Ecto neural progenitor cell (in vitro differentiated cells): ENCODE measurements at places on chromosomes 5 and 9.

GRCh38 chr5:113548396-113548795 lies 34.9 kb downstream of the YTHDC2 start:
- DNase-seq: no peak

GRCh38 chr5:139668064-139668880 lies 20.1 kb downstream of the CXXC5 start:
- peak; percentile 71 for DNase-seq

DNA sequence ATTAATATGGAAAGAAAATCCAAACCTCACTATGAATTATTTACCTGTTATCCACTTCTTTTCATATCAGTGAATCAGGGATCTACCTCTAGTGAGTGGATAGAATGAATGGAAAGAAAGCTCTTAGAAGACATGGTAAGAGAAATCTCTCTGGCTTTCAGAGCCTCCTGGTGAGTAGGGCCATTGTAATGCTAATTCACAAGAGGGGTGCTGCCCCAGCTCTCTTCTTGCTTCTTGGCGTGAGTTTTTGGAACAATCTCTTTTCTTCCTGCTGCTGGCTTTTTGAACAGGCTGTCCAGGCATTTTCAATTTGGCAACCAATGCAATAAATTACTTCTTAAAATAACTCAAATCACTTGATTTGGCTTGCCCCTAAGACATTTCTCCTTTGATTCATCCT lies 49.9 kb upstream of the KCNN2 start:
- DNase-seq: no peak

DNA sequence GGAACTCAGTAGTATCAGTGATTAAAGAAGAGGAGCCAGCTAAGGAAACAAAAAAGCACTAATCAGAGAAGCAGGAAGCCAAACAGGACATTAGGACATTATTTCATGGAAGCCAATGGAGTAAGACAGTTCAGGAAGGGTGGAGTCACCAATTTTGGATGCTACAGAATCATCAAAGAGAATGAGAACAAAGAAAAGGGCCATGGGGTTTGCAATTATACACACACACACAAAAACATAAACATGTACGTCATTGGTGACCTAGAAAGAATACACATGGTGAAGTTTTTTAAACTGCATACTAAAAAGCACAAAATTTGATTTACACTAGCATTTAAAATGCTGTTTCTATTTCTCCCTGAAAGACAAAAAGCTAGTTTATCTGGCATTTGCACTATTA lies 96.8 kb upstream of the MRPS30 start:
- no peak for DNase-seq

DNA sequence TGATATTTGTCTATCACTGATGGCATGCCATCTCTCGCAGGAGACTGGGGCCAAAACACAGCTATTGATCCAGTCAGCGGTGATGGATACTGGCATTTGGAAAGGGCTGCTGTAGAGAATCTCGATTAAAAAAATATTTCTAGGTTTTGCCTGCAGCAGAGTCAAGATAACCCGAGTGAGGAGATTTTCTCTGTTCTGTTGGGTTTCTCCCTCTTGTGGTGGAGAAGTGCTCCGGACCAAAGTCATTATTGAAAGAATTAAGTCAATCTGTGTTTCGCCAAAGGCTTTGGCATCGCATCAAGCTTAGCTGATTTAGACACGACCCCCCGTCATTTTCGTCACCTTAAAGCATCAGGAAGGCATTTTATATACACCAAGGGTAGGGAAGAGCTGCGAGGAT lies 97.1 kb upstream of the IRX2 start:
- DNase-seq: no peak

GRCh38 chr9:70935856-70936255 lies 185.6 kb downstream of the TRPM3 start:
- no peak for DNase-seq

DNA sequence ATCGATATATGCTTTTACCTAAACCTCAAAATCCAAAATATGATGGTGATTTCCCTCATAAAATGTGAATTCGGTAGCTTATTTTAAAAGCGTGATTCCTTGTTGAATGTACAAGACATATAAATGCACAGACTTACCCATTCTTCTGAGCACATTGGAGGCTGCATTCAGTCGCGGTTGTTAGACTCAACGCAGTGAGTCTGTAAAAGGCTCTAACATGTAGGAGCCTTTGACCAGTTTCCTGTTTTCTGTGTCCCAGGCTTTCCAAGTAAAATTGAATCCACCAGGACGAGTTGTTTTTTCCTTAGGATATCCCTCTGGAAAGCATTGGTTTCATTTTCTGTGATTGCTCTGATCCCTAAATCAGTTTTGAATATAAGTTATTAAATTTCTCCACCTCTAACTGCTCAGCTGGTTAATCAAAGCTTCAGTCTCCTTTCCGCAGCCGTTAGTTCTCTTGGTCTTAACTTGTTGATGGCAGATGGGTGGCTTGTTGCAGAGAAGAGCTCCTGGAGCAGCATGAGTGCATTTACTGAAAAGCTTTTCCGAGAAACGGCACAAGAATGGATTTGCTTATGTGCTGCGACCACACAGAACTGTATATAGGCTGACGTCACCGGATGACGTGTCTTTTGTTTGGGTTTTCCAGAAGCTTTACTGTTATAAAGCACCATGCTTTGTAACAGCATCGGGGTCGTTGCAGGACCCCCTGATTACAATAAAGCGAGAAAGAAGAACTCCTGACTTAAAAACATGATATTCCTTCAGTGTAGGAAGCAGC lies at the start of gene LRRTM2:
LRRTM2 (minus strand) TSS at position 565 of the 781 bp plus-strand sequence; CDS start at position 141, 424 bp downstream.
- DNase-seq: no peak

- no peak for DNase-seq
These were observed 162.1 kb downstream of the TENT4A start for GRCh38 chr5:6875376-6875775.

DNA sequence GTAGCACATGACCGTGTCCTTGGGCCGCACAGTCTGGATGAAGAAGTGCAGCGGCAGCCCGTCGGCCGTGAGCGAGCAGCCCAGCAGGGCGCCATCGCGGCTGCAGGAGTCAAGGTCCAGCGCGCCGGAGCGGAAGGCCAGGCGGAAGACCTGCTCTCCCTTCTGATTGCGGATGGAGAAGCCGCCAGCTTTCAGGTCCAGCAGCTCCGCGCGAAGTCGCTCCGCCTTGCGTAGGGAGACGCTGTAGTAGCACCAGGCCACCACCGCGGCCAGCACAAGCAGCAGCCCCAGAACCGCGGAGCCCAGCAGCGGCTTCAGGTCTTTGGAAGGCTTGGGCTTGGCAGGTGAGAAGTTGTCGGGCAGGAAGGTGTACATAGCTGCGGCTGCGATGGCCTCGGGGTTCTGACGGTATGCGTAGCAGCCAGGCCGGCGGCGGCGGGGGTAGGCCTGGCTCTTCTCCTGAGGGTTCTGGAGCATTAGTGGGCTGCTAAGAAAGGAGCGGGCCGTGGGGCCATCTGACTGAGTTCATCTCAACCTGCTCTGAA lies 4.2 kb downstream of the MYORG start:
- no peak for DNase-seq

DNA sequence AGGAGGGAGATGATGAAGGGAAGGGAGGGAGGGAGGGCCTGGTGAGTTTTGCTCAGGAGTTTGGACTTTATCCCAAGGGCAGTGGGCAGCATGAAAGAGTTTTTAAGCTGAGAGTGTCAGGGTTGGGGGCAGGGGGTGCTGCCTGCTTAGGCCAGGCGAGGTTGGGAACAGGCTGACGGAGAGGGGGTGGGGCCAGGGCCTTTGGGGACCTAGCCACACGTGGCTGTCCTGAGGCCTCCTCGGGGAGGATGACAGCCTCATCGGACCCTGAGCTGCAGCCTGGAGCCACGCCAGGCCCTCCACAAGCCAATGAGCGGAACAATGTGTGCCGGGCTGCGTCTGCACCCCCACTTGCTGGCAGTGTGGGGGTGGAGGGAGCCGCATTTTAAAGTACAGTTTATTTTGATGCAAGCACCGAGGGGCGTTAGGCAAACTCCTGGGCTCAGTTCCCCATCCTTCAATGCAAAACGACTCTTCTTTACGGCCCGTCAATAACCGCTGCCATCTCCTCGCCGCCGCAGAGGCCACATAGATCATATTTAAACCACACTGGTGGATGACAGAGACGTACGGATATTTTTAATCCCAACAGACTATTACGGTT lies 5.3 kb upstream of the RXRA start:
- DNase-seq: no peak

DNA sequence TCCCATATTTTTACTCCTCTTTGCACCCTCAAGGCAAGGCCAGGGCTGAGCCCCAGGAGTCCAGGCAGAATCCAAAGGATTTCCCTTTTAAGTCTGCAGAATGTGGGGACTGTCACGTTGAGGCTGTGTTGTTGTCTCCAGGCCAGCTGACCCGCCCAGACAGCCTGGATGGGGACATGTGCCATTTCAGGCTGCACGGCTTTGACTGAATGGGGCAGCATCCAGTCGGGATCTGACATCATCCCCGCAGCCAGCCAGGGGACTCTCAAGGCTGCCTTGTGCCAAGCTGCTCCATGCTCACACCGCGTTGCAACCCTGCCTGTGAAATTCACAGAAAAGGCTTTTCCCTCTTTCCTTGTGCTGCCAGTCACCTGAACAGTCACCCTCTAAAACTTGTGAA lies 2.2 kb upstream of the ZNF366 start:
- no peak for DNase-seq

GRCh38 chr9:133576031-133576874 lies 32.9 kb downstream of the FAM163B start:
- DNase-seq: no peak

DNA sequence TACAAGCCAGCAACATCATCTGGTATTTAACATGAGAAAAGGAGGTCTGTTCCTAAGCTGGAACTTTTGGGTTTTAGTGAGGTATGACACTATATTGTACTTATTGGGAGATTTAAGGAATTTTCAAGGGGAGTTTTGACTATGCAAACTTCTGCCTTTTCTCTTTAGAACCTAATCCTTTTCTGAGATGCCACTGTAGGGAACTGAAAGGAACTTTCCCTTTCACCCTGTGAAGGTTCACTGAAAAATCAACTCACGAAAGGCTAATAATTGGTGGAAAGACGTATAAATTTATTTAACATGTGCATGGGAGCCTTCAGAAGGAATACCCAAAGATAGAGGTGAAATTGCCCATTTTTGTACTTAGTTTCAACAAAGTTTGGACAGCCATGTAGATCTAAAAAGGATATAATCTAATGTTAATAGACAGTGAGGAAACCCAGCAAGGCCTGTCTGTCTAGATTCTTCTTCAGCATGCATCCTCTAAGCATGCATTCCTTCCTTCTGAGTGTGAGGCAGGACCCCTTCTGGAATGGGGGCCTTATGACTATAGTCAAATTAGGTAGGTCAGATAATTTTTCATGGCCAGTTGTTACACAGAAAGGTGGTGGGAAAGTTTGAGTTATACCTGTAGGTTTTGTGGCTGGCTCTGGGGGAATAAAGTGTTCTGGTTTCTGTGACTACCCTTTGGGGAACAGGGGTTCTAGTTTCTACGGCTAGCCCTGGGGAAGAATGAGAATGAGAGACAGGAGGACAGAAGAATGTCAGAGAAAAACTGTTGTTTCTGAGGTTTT lies 200.3 kb downstream of the C9orf152 start:
- DNase-seq: no peak

DNA sequence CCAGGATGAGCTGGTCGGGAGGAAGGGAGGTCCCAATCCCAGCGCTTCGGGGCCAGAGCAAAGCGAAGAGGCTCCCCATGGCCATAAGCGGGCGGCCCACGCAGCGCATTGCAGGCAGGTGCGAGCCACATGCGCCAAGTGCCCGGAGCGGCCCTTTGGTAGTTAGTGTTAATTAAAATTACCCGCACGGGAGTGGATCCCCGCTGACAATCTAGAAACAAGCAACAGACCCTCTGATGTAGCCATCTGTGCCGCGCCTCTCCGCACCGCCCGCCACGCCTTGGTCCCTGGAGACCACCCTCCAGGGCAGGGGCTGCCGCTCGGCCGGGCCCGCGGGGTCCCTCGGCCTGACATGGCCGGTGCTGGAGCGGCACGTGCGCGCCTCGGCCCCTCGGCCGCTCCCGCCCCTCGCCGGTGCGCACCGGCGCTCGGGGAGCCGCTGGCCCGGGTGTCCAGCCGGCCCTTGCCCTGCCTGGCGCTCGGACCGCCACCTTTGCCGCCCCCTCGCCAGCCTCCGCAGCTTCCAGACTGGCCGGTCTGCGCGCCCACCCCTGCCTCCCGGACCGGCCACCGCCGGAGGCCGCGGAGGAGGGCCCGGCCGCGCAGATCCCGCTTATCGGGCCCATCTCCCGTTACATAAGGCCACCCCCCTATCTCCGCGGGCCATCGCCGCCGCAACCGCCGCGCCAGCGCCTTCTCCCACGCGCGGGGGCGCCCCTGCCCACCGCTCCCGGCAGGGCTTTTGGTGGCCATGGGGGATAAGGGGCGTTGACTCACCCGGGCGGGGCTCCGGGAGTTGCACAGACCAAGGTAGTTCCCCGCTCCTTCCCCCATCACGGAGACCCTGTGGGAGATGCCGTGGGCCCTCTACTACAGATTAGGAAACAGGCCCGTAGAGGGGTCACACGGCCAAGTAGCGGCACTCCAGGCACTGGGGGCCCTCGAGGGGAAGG lies 1.9 kb upstream of the IL13 start:
- DNase-seq: peak; percentile 67

- no peak for DNase-seq
These were observed 199.8 kb upstream of the MAP3K1 start for GRCh38 chr5:56615361-56616153.

DNA sequence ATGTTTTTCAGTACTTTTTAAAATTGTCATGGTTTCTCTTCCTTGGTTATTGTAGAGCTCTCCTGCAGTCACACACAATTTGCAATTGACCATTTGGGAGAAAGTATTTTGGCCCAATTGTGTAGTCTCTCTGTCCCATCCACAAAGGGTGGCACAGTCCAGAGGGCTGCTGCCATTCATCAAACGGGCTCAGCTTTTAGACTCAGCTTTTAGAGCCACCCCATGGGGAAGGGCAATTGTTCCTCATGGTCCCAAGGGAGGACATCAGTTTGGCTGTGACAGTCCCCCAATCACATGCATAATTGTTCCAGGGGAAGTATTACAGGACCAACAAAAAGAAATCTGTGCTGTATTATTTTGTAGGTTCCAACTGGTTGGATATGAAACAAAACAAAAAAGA lies 207.6 kb downstream of the ZNF462 start:
- no peak for DNase-seq

DNA sequence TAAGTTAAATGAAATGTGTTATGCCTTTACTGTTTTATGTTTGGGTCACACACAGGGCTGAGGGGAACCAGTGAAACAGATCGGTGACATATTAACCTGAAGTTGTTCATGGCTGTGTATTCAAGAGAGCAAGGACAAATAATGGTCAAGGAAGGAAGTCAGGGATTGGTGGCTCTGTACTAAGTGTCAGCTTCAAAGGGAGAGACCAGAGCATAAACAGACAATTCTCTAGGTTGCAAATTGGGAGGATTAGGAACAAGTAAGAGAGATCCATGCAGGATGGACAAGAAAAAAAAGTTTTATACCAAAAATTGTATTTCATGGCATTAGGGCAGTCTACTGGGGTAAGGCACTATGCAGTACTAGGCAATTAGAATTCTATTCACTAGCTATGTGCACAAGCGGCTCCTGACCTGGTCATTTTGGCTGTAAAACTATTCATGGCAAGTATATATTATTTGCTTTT lies 156.3 kb downstream of the PLPPR1 start:
- no peak for DNase-seq

GRCh38 chr9:88938189-88938588 lies 53.1 kb upstream of the S1PR3 start:
- DNase-seq: no peak

- DNase-seq: no peak
These were observed 113.3 kb upstream of the CAST start for GRCh38 chr5:96548905-96549304.
